H54 (cell line): ENCODE measurements at places on chromosomes 1 and 21.

- no peak for DNase-seq
These were observed 455 bp downstream of the BSDC1 start for GRCh38 chr1:32393832-32394140.

DNA sequence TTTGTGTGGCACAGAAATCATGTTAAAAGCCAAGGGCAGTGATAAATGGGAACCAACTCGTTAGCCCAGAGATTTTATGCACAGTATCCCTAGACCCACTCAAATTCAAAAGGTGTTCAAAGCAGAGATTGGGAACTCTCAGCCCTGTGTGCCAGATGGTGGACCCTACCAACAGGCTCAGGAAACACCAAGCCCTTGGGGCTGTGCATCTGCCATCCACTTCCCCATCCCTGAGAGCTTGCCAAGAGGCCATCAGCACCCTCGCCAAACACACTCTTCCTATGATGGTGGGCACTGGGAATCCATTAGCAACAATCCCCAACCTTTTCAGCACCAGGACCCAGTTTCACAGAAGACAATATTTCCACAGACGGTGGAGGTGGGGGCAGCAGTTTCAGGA is 194.2 kb upstream of the NFIA start:
- no peak for DNase-seq

DNA sequence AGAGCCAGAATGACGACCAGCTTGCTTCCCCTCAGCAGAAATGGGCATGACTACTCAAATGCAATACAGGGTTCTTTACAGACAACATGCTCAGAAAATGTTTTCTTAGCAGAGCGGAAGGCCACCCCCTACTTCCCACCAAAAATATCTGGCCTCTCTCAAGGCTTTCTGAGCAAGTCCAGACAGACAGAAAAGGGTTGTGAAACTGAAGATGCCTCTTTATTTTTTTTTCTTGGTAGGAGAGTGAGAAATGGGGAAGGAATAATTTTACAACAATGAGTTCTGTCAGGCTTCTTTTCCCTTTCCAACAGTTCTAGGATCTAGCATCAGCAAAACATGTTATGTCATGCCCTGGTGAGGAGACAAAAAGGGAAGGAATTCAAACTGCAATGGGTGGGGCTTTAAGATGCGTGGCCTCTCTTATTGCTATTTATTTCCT is 172.0 kb upstream of the CAMK1G start:
- DNase-seq, result no peak

- no peak for DNase-seq
These were observed 8.4 kb upstream of the TLCD4 start for GRCh38 chr1:95108792-95109191.

DNA sequence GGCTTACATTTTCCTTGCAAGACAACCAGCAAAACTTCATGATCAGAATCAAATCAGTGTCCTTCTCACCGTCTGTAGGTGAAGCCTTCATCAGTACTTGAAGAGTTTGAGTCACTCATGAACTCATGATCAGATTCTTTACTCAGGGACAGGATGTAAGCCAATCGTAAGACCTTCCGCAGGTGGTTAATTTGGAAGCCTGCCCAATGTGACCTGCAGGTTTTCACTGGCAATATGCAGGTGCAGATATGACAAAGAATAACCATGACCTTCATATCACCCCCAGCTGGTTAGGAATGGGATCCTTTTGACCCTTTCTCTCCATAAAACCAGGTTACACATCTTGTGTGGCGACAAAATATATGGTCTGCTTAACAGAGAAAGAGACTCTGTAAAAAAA is 2.4 kb upstream of the PRAMEF20 start:
- no peak for DNase-seq

GRCh38 chr21:45551783-45552695 is 9.8 kb upstream of the SLC19A1 start:
- no peak for DNase-seq

DNA sequence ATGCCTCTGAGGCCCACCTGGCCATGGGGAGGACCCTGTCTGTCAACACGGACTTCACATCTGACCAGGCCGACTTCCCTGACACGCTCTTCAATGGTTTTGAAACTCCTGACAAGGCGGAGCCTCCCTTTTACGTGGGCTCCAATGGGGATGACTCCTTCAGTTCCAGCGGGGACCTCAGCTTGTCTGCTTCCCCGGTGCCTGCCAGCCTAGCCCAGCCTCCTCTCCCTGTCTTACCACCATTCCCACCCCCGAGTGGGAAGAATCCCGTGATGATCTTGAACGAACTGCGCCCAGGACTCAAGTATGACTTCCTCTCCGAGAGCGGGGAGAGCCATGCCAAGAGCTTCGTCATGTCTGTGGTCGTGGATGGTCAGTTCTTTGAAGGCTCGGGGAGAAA is 101.8 kb downstream of the ADARB1 start:
- no peak for DNase-seq

- no peak for DNase-seq
These were observed 43.6 kb downstream of the ALG6 start for GRCh38 chr1:63411066-63411465.
